ENCODE measurements at places on chromosomes 3 and 15.

- peak; percentile 41 for DNase-seq
These were observed 211.9 kb downstream of the SV2B start for GRCh38 chr15:91311986-91312385.

- no peak for DNase-seq
These were observed 145.0 kb upstream of the ZBTB20 start for GRCh38 chr3:115292131-115292530.

GRCh38 chr15:91133511-91133910 lies 33.5 kb downstream of the SV2B start:
- no peak for DNase-seq

GRCh38 chr3:139283301-139283700 lies 60.5 kb upstream of the MRPS22 start:
- no peak for DNase-seq

GRCh38 chr3:90132197-90132596 lies 1024.8 kb downstream of the EPHA3 start:
- DNase-seq = no peak

GRCh38 chr3:131178710-131179375 lies 152.2 kb downstream of the NEK11 start:
- DNase-seq = no peak

DNA sequence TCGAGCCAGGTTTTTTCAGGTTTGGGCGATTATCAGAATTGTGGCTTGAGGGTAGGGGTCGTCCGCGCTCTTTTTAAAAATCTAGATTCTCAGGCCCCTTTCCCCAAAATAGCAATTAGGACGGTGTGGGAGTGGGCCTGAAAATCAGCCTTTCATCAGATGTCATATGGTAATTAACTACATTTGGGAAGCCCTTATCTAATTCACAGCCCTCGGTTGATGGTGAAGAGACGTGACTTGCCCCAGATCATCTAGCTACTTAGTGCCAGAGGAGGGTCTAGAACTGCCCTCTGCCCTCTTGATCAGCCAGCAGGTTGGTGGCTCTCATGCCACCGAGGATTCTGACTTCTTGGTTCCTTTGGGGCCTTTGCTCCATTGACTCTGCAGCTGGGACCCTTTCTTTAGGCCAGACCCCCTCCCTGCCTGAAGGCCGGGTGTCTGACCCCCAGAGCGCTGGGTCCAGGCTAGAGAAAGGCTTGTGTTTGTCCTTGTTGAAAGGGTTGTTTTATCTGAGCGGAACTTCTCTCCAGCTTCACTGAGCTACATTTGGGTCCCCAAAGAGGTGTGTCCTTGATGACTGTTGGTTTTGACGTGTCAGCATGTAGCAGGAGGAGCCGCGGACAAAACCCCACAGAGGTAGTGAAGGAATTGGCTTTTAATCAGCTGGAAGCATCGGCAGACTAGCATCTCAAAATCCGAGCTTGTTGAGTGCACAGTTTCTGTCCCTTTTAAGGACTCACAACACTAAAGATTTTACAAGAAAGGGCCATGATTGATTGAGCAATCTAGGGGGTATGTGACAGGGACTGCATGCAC lies 857 bp downstream of the AEN start:
- no peak for DNase-seq

GRCh38 chr15:44023176-44023575 lies 171.9 kb downstream of the FRMD5 start:
- DNase-seq = no peak

GRCh38 chr15:77622934-77623754 lies 9.6 kb downstream of the LINGO1 start:
- DNase-seq = no peak

GRCh38 chr15:100981086-100981485 lies 61.9 kb downstream of the LRRK1 start:
- DNase-seq = no peak

GRCh38 chr3:123414973-123415775 lies 33.7 kb downstream of the ADCY5 start:
- no peak for DNase-seq

GRCh38 chr3:182597621-182598041 lies 195.7 kb upstream of the ATP11B start:
- DNase-seq = no peak

GRCh38 chr3:151976211-151977050 lies 103.0 kb downstream of the SUCNR1 start:
- no peak for DNase-seq

- DNase-seq = no peak
These were observed 362.2 kb downstream of the RBMS3 start for GRCh38 chr3:29643034-29643425.

GRCh38 chr3:157531771-157532170 lies 28.6 kb upstream of the VEPH1 start:
- DNase-seq = no peak

GRCh38 chr15:80568298-80568697 lies 126.8 kb upstream of the ABHD17C start:
- no peak for DNase-seq

DNA sequence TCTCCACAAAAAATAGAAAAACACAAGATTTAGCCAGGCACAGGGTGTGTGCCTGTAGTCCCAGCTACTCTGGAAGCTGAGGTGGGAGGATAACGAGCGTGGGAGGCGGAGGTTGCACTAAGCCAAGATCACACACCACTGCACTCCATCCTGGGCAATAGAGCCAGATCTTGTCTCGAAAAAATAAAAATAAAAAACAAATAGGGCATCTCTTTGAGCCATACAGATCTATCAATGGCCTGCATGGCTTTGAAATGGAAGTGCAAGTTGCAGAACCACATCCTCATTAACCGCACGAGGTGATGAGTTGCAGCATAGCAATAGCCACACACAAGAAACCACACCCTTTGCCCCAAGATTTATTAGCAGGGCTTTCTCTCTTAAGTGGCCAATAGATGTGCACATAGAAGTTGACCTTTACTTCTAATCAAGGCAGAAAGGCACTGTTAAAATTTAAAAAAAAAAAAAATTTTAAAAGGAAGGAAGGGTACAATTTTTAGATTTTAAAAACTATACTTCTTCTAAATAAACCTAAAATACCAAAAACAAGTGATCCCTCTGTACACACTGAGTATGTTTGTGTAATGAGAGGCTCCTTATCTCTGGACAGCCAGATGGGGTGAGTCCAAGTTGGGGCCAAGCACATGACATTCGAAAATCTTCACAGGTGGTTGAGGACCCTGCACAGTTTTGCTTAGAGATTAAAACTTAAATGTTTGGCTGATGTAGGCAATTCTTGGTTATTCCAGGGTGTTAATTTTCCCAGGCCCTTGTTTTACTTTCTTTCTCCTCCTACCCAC lies 53.4 kb downstream of the FILIP1L start:
- peak; percentile 45 for DNase-seq

- no peak for DNase-seq
These were observed 52.5 kb upstream of the ATP2B2 start for GRCh38 chr3:10557781-10558373.

DNA sequence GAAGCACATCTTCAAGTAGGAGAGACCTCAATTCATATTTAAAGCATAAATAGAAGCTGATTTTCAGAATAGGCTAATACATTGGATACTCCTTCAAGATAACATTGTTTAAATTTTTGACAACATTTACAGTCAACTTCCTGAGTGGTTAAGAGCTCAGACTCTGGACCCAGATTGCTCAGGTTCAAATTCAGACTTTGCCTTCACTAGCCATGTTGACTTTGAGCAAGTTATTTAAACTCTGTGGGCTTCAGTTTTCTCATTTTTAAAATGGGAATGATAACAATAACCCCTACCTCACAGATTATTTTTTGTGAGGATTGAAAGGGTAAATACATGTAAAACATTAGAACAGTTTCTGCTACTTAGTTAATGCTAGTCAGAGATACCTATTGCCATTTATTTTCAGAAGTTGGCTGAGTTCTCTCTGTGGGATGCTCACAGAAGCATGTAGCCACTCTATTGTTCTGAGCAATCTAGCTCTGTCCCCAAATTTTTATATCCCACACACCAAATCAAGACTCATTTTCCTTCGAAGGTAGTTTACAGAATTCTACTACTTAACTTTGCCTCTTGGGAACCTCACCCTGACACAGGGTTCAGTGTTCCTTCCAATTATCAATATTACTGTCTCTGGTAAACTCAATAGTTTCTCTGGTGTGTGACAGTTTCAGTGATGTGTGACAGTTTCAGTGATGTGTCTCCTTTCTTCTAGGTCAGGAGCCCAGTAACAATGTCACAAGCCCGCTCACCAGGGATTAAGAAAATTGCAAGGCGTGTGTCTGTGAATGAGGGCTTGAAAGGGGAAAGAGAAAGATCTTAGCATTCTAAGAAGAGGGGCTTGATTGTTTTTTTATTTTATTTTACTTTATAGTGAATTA lies 79.4 kb upstream of the OSTN start:
- no peak for DNase-seq

DNA sequence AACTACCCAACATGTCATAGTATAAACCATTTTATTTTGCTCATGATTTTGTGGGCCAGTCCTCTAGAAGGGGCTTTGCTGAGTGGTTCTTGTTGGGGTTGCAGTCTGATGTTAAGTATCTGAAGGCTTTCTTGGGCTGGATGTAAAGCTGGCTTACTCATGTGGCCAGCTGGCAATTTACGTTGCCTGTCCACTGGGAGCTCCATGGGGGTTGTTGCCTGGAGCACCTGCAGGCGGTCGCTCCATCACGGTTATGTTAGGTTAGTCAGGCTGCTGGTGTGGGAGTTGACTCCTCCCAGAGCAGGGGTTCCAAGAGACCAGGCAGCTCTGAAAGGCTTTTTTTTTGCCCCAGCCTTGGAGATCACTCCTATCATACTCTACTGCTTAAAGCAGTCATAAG lies 98.1 kb downstream of the NR1D2 start:
- no peak for DNase-seq

GRCh38 chr3:130950641-130951040 lies 56.8 kb downstream of the ATP2C1 start:
- DNase-seq = no peak

DNA sequence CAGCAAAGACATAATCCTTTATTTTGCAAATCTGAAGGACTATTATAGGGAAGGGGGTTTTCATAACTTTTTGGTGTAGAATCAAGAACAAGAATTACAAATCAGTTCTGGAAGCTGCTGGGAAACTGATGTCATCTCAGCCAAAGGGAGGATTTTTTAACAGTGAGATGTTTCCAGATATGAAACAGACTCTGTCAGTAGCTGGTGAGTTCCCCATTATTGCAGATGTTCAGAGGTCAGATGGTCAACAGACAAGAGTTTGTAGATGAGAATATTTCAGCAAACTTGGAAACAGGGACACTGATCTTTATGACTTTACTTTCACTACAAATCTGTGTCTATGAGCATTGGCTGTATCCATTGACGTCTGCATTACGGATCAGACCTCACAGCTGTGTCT lies 71.9 kb upstream of the LPP start:
- DNase-seq = no peak

DNA sequence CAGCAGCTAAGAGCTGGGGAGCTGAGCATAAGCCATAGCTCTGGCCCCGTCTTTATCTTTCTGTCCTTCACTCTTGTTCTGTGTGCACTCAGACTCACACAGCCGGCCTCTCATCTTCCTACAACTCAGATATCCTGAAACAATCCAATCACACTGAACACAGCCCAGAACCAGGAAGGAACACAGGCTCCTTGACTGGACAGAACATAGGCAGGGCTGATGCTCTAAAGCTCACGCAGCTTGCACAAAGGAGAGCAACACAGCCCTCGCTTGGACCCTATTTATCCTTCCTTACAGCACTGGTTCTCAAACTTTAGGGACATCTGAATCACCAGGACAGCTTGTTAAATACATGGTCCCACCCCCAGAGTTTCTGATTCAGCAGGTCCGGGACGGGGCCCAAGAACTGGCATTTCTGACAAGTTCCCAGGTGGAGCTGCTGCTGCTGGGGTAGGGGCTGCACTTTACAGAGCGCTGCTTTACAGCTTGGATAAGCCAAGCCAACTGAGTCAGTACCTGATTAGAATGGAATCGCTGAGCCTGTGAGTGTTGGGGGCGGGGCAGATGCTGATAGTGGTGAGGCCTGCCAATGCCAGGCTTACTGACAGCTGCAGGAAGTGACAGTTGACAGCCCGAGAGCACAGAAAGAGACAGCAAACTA lies 65.1 kb downstream of the MRPL46 start:
- no peak for DNase-seq

DNA sequence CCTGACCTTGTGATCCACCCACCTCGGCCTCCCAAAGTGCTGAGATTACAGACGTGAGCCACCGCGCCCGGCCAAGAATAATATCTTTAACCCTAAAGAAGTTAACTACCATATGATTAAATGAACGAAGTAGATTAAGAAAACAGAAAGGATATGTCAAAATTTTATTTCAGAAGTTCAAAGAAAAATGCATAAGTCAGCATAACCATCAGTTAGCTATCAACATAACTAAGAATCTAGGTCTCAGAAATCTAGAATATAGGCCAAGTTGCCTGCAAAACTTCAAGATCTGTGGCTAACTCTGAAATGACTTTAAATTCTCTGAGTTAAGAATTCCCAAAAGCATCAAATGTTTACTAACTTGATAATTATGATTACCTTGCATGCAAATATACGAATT lies 38.0 kb downstream of the INO80 start:
- no peak for DNase-seq

GRCh38 chr3:197711973-197712707 lies 24.6 kb downstream of the RUBCN start:
- peak; percentile 84 for DNase-seq

DNA sequence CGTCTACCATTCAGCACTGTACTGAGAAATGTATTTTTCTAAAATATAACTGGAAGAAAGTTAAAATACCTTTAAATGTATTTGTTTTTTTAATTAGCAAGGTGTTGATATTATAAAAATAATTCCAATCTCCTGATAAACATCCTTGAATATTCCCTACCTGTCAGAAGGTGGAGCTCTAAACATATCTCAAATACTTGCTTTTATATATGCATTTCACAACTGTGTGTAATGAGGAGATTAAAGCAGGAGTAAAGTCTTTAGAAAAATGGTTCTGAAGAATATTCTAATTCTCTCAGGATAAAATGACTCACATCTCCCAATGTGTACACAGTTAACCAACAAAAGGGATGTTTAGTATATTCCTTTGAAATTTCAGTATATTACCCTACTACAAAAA lies 422.7 kb downstream of the PLCL2 start:
- no peak for DNase-seq

DNA sequence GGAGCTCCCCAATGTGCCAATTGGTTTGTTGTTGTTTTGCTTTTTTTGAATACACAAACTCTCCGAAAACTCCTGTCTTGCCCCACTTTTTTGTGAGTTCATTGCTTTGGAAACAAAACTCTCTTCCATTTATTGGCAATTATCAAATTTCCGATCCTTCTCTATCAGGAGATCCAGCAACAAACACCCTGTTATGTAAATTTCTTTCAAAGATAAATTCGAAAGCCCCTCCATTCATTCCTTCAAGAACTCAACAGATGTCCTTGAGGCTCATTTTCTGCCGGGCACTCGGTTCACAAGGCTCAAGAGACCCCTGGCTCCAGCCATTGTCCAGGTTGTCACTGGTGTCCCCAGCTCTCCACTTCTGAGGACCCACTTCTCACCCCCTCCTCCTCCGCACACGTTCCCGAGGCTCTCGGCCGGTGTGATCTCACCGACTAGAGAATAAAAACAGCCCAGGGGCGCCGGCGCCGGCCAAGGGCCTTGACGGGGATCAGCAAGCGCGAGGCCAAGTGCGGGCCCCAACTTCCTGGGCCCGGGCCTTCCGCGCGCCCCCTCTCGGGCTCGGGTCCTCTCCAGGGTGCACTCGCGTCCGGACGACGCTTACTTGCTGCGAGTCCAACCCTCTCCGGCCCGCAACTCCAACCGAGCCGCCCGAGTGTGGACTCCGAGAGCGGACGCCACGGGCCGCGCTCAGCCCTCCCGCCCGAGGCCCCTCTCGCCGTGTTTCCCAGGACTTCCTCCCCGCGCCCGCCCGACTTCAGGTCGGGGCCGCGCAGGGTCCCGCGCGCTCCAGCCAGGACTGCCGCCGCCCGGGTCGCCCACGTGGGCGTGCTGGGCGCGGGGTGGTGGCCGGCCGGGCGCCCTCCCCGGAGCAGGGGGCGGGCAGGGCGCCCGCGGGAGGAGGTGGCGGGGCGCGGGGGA lies 533 bp upstream of the SMAD3 start:
- peak; percentile 50 for DNase-seq
